ENCODE measurements at places on chromosomes 4 and X.

DNA sequence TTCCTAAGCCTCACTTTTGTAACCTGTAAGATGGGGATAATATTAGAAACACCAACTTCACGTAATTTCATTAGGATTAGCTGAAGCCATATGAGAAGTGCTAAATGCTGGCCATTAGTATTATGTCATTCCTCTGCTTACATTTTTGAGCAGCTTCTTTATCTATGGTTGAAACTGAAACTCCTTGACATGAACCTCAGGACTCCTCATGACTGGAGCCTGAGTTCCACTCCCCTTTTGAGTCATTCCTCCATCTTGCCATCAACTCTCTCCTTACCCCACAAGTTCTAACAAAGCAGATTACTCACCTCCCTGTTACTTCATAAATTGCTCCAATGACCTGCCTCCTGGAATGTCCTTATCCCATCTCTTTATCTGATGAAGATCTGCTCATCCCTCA lies 123.2 kb upstream of the KCNIP4 start:
- no peak for DNase-seq

DNA sequence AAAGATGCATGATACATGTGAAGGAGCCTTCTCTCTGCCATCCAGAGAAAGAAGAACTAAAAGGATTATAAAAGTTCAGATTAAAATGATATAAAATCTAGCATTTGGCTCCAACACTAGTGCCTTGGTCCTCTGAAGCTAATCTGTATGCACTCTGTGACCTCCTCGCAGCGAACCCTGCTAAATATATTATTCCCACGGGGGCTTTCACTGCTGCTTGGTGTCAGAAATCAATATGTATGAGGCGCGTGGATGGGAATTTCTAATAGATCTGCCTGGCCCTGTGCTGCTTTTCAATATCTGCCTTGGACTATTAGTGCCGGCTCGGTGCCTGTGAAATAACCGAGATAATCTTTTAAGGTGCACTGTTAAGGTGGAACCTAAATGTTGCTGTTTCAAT lies 69.7 kb downstream of the CXXC4 start:
- no peak for DNase-seq

DNA sequence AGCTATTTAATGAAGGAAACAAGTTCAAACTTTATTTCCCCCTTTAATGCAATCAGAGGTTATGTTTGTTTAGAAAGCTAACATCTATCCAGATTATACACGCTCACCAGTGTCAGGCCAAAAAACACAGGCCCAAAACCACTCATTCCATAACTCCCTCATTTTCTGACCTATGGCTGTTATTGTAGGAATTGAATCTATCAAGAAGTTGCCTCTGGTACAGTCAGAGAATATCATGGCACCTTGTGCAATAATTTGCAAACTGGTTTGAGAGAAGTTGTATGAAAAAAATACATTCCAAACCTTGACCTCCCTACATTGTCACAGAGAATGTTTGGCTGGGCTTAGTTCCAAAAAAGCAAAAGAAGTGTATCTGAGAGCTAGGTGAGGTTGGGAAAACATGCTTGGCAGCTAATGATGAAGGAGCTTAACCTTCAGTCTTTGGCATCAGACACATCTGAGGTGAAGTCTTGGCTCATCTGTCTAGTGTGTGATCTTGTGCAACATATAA lies 591.0 kb downstream of the ANKRD50 start:
- no peak for DNase-seq

GRCh38 chr4:140876615-140877364 lies 120.6 kb upstream of the TBC1D9 start:
- no peak for DNase-seq
